Osteocyte (in vitro differentiated cells): ENCODE measurements at places on chromosomes 12 and 14. TPM values are rescaled to one million over a fixed set of nuclear protein-coding genes. Genes with fewer than 3 reads are reported as not detected.
A peak's percentile ranks its signal among the peaks of the same experiment; 100 is the strongest.

DNA sequence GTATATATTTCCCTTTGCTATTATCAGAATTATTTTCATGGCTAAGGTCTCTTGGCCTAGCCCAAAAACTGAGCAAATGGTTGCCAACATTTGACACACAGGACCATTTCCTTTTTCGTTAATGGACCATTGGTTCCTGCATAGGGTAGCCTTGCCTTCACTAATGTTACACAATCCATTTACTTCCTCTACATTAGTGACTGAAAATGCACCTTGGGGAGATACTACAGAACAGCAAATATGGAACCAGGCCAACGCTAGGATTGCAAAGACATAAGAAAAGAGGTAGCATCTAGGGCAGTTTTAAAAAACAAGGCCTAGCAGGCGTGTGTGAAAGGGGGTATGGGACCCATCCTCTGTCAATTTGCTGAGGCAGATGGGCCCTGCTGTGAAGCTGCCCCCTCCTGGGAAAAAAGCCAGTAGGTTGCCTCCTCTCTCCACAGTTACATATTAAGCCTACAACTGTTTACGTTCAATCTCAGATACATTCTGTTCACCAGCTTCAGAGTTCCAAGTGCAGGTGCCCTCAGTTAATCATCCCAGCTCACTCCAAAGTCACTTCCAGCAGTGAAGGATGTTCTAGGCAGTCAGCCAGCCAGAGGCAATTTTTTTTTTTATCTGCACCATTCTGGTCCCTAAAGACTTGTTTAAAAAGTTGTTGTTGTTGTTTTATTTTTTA, 15.0 kb downstream of the AQP6 start:
- H3K36me3 ChIP-seq = peaks cover 19% of the 10 kb centered on the region
- no peak overlapping the region for H3K27ac ChIP-seq
- no peaks in the 10 kb centered on the region for H3K27me3 ChIP-seq
- no peak for DNase-seq
- H3K4me3 ChIP-seq = no peak overlapping the region

- DNase-seq = no peak
- H3K27ac ChIP-seq = no peak overlapping the region
These were observed 385.4 kb downstream of the CCDC91 start for GRCh38 chr12:28575593-28576205.

DNA sequence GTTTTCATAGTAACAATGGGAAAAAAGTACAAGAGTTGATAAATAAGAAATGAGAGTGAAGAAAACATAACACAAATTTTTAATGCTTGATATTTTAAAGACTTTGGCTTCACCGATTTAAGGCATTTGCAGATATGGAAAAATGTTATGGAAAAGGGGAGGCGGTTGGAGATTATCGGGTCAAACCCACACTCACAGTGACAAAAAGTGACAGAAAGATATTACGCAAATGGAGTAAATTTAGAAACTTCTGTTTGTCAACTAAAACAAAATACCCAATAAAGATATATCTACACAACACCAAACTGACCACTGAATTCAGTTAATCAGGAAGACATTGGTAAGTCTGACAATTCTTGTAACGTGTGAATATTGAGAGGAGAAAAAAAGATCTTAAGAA, 2.5 kb downstream of the PPP1R12A start:
- peak overlapping the region; percentile 99 for H3K27ac ChIP-seq
- peak overlapping the region; percentile 97 for H3K4me3 ChIP-seq
- H3K4me1 ChIP-seq = peaks cover 50% of the 10 kb centered on the region
- no peak for DNase-seq
- peaks cover 7% of the 10 kb centered on the region for H3K36me3 ChIP-seq
- H3K27me3 ChIP-seq = no peaks in the 10 kb centered on the region

GRCh38 chr14:69593018-69593677, 18.2 kb upstream of the SUSD6 start:
- no peak overlapping the region for H3K4me3 ChIP-seq
- no peaks in the 10 kb centered on the region for H3K36me3 ChIP-seq
- no peak for DNase-seq
- H3K27ac ChIP-seq = no peak overlapping the region

The PTPN6 gene
- total RNA-seq = 0.29 and 0.94 TPM in 2 replicates

The ALDH2 gene
- 68.4 and 69.1 TPM in 2 replicates for total RNA-seq
